ENCODE measurements at places on chromosomes 5 and 9.

- DNase-seq = no peak
These were observed 544 bp downstream of the FNBP1 start for GRCh38 chr9:130042406-130042884.

DNA sequence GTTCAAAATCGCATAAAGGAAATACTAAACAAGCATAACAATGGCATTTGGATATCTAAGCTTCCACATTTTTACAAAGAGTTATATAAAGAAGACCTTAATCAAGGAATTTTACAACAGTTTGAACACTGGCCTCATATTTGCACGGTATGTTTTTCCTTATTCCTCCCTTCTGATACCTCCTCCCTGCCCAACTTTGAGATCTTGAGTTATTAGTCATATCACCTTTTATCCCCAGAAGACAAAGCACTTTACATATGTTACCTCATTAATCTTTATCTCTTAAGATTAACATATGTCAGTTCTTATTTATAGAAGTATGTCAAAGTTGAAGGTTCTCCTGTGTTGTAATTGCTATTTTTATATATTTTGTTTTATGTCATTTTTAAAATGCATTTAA is 29.8 kb downstream of the TDRD7 start:
- no peak for DNase-seq

GRCh38 chr5:95940758-95941682 is 20.6 kb downstream of the ELL2 start:
- no peak for DNase-seq

DNA sequence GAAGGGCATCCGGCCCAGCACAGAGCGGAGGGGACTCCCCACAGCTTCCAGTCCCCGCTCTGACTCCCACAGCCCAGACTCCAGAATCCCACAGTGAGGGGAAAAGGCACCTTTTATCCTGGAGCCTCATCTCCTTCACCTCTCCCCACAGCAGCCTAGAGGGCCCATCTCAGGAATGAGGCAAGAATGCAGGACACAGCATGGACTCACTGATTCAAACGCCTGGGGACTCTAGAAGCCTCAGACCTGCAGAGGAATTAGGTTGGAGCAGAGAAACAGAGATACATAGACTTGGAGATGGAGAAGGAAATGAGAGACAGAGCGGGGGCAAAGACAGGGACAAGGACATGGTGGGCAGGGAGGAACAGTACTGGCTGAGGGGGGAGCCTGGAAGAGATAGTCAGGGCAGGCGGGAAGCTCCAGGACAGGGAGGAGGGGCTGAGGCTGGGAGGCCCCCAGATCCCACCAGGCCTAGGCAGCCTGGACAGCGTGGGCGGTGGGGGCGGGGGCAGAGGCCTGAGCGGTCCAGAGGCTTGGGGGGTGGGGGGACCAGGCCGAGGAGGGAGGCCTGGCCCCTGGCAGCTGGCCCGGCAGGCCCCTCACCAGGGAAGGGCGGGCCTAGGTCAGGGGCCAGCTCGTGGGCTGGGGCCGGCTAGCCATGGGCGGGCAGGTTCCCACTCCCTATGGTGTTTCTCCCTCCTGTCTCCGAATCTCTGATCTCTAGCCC is 15.8 kb downstream of the CNTFR start:
- DNase-seq = no peak
